ENCODE measurements at places on chromosomes 16 and 17. TPM values are rescaled to one million over a fixed set of nuclear protein-coding genes. Genes with fewer than 3 reads are reported as not detected.

EFCAB13 gene
- 3.0 TPM for total RNA-seq

TAC4 gene
- 1.7 TPM for total RNA-seq

PIK3R5 gene
- total RNA-seq, result 2.0 TPM

SEC14L1 gene
- total RNA-seq, result 44.2 TPM

MEOX1 gene
- total RNA-seq, result 19.8 TPM

GRB7 gene
- total RNA-seq, result 0.65 TPM

FASN gene
- total RNA-seq, result 22.9 TPM

FNDC8 gene
- not detected for total RNA-seq

CES3 gene
- total RNA-seq, result 0.62 TPM

ANKRD40CL gene
- total RNA-seq, result not detected

USP43 gene
- total RNA-seq, result not detected

All from cardiac septum (tissue), 1 donor.